ENCODE measurements at places on chromosomes 7 and 10.

- H3K27me3 ChIP-seq = no peaks in the 10 kb centered on the region
- no peak overlapping the region for H3K27ac ChIP-seq
- H3K4me1 ChIP-seq = no peaks in the 10 kb centered on the region
- no peaks in the 10 kb centered on the region for H3K36me3 ChIP-seq
- no peak overlapping the region for H3K4me3 ChIP-seq
- DNase-seq = no peak
Measured at GRCh38 chr7:26584987-26585665, 279.3 kb downstream of the SKAP2 start.

DNA sequence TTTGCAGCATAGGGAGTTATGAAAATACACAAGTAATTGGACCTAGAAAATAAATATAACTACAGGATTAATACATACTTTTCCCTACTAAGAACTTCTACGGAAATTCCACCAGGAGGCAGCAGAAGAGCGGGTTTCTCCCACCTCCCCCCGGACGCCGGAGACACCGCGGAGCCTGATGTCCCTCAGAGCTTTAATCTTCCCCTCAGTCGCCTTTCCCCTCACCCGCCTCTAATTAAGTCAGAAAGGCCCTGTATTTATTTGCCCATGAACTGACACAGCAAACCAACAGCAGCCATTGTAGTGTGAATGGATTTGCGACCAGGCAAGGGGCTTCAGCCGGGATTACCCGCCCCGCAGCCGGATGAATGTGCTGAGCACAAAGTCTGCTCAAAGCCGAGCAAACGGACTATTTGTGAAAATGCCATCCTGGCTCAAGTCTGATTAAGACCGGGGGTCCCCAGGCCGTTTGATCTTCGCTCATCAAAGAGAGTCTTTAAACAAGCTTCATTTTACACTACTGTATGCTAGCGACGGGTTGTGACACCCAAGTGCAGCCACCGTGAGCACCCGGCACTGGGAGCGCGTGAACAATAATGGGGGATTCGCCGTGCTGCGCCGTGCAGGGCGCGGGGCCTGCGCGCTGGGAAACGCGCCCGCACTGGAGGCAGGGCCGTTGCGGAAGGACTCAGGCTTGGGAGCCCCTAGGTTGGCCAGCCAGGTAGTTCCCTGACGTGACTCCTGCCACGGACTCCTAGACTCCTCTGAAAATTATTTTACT lies 5.6 kb upstream of the DKK1 start:
- H3K27me3 ChIP-seq = no peaks in the 10 kb centered on the region
- peak overlapping the region; percentile 51 for H3K27ac ChIP-seq
- H3K36me3 ChIP-seq = no peaks in the 10 kb centered on the region
- H3K4me3 ChIP-seq = peak overlapping the region; percentile 53

- no peak for DNase-seq
- H3K27ac ChIP-seq = no peak overlapping the region
- no peaks in the 10 kb centered on the region for H3K27me3 ChIP-seq
- no peak overlapping the region for H3K4me3 ChIP-seq
- H3K36me3 ChIP-seq = no peaks in the 10 kb centered on the region
Measured at GRCh38 chr10:131242007-131242406, 69.5 kb downstream of the TCERG1L start.

DNA sequence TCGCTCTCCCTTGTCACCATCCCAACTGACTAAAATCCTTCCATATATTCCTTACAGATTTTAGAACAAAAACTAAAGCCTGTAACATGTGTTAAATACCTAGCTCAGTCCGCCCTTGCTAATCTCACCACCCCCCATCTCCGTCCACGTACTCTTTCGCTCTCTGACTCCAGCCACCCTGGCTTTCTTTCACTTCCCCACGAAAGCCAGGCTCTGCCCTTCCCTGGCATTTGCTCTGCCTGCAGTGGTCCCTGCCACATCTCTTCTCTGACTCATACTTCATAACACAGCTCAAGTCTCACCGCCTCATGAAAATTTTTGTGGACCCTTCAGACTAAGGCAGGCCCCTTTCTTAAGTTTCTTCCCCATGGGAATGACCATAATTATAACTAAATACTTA lies 11.7 kb upstream of the GPAM start:
- no peaks in the 10 kb centered on the region for H3K27me3 ChIP-seq
- H3K36me3 ChIP-seq = no peaks in the 10 kb centered on the region
- H3K27ac ChIP-seq = no peak overlapping the region
- no peaks in the 10 kb centered on the region for H3K4me1 ChIP-seq
- H3K4me3 ChIP-seq = no peak overlapping the region
- DNase-seq = no peak

GRCh38 chr10:22501413-22501812 lies 156.1 kb downstream of the SPAG6 start:
- H3K4me3 ChIP-seq = no peak overlapping the region
- H3K4me1 ChIP-seq = no peaks in the 10 kb centered on the region
- H3K27ac ChIP-seq = no peak overlapping the region
- no peak for DNase-seq
- no peaks in the 10 kb centered on the region for H3K36me3 ChIP-seq

DNA sequence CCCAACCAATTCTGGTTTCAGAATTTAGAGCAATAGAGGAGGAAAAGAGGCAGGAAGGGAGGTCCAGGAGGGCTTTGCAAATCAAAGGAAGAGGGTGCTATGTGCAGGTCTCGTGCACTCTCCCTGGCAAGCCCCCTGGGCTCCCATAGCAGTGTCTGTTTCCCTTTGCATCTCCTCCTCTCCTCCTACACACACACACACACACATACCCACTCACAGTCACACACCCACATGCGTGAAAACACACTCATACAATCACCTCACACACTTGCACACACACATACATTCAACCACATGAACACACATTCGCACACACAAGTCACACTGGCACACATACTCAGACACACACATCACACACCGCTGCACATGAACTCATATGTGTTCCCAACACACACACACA lies 105.3 kb downstream of the OAT start:
- H3K36me3 ChIP-seq = no peaks in the 10 kb centered on the region
- no peak overlapping the region for H3K27ac ChIP-seq
- no peaks in the 10 kb centered on the region for H3K27me3 ChIP-seq
- no peak for DNase-seq
- no peak overlapping the region for H3K4me3 ChIP-seq

DNA sequence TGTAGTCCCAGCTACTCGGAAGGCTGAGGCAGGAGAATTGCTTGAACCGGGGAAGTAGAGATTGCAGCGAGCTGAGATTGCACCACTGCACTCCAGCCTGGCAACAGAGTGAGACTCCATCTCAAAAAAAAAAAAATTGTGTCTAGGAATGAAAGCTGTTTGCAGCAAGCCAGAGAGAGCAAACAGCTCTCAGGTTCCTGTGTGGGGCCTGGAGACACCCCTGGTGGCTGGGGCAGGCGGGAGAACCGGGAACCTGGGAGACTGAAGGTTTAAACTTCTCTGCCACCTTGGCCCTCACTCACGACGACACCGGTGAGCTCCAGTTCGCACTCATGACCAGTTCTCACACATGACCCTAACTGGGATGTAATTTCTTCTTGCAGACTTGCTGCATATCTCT lies 13.2 kb upstream of the UNCX start:
- H3K36me3 ChIP-seq = no peaks in the 10 kb centered on the region
- peaks cover 2% of the 10 kb centered on the region for H3K4me1 ChIP-seq
- no peak for DNase-seq
- no peak overlapping the region for H3K27ac ChIP-seq
- H3K27me3 ChIP-seq = peaks cover 63% of the 10 kb centered on the region

DNA sequence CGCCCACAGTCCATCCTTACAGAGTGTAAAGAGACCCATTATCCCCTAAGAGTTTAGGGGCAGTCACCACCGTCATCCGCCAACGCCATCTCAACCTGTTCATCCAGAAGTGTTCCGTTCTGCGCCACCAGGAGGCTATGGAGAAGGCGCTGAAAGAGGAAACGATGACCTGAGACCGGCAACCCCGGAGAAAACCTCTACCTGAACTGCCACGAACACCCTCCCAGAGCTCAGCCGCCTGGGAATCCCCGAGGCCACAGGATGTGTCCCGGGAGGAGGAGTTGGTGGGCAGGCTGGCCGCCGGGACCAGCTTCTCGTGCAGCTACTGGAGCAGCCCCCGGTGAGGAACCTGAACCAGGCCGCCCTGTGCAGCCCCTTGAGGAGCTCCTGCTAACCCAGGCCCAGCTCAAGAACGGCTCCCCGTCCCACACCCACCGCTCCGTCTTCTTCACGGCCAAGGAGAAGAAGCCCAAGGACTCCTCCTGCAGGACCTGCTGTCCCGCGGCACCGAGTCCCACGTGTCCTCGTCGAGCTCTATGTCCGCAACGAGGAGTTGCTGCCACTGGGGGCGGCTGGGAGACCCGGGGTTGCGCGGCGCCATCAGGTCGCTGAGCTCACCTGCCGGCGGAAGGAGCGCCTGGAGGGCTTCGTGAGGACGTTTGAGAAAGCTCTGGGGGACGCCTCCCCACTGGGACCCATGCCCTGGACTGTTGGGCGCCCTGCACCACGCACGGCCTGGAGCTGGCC lies 21.1 kb upstream of the LANCL2 start:
- no peaks in the 10 kb centered on the region for H3K4me1 ChIP-seq
- no peak overlapping the region for H3K4me3 ChIP-seq
- H3K27ac ChIP-seq = no peak overlapping the region

DNA sequence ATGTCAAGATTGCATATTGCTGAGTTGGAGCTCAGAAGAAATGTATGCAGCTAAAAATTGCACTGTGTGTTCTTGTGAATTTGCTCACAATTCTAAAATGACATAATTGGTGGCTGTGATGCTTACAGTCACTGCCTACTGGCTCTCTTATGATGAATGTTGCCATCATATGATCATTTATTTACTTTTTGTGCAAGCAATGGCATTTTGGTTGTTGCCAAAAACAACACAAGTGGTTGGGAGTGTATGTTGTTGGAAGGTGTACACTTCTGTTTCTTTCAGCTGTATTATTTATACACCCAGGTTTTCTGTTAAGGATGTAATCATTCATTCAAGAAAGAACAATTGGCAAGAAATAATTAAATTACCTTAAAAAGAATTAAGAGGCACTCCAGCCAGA lies 28.9 kb downstream of the PON1 start:
- H3K4me3 ChIP-seq = no peak overlapping the region
- H3K36me3 ChIP-seq = no peaks in the 10 kb centered on the region
- no peaks in the 10 kb centered on the region for H3K4me1 ChIP-seq
- no peak overlapping the region for H3K27ac ChIP-seq
- H3K27me3 ChIP-seq = no peaks in the 10 kb centered on the region
- no peak for DNase-seq

- no peak overlapping the region for H3K4me3 ChIP-seq
- no peak for DNase-seq
- peaks cover 2% of the 10 kb centered on the region for H3K4me1 ChIP-seq
- no peaks in the 10 kb centered on the region for H3K36me3 ChIP-seq
- H3K27ac ChIP-seq = no peak overlapping the region
Measured at GRCh38 chr10:18144928-18145327, 4.7 kb downstream of the CACNB2 start.

DNA sequence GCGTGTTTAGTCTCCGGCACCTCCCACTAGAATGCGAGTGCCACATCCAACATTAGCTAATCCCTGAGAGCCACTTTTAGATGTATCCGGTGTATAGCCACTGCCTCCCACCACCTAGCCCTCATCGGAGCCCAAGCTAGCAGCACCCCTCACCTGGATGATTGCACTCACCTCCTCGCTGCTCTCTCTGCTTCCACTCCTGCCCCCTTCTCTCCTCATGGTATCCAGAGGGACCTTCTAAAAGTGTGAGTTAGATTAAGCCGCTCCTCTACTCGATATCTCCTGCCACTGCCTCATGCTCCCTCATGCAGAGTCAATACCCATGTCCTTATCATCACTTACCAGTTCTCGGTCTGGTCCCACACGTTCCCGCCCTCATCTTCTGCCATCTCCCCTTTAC lies 125.3 kb downstream of the RAB11FIP2 start:
- no peaks in the 10 kb centered on the region for H3K36me3 ChIP-seq
- DNase-seq = no peak
- H3K4me3 ChIP-seq = no peak overlapping the region
- H3K27ac ChIP-seq = no peak overlapping the region

- H3K27me3 ChIP-seq = peaks cover 30% of the 10 kb centered on the region
- no peaks in the 10 kb centered on the region for H3K4me1 ChIP-seq
- no peak for DNase-seq
- no peak within 1 kb of the TSS for H3K4me3 ChIP-seq
- no peak within 1 kb of the TSS for H3K27ac ChIP-seq
- H3K36me3 ChIP-seq = no peaks in the 10 kb centered on the region
Measured at GRCh38 chr7:90320801-90321494, at the start of gene FAM237B. TSS of gene FAM237B (minus strand) at chr7:90321304. CDS start at chr7:90319748, 1,556 bp downstream.

GRCh38 chr7:12211711-12212485 lies 804 bp downstream of the TMEM106B start:
- H3K4me1 ChIP-seq = peaks cover 3% of the 10 kb centered on the region
- DNase-seq = peak; percentile 8
- H3K27me3 ChIP-seq = peaks cover 3% of the 10 kb centered on the region
- H3K36me3 ChIP-seq = no peaks in the 10 kb centered on the region
- H3K4me3 ChIP-seq = peak overlapping the region; percentile 70
- H3K27ac ChIP-seq = peak overlapping the region; percentile 81

DNA sequence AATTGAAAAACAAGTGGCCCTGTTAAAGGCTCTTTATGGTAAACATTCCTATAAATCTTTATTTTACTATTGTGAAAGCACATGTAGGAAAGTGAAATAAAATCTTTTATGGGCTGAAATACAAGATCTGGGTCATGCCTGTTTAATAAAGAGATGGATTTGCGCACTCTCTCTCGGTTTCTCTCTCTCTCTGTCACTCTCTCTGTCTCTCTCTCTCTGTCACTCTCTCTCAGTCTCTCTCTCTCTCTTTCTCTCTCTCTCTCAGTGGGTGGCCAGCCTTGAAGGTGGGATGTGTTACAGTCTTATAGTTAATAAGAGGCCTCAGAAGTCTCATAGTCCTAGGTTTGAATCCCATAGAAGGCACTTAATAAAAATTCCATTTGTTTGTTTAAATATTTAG lies 2.4 kb downstream of the TAC1 start:
- H3K36me3 ChIP-seq = no peaks in the 10 kb centered on the region
- H3K27ac ChIP-seq = no peak overlapping the region
- H3K4me3 ChIP-seq = no peak overlapping the region
- DNase-seq = no peak

DNA sequence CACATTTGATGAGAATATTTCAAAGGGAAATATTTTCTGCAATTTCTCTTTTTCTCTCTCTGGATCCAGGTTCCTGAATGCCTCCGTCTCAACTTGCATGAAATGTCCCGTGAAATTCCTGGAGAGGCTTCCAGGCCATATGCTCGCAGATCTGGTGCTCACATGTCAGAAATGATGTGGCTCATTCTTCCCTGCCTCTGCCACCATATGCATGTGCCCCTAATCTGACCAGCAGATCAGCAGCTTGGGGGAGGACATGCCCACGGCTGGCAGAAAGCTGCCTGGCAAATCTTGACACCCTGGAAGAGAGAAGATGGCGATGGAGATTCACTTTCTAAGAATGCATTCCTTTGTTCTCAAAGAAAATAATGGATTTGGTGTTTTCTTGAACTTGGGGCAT lies 490.7 kb downstream of the RPS24 start:
- no peaks in the 10 kb centered on the region for H3K36me3 ChIP-seq
- no peak overlapping the region for H3K4me3 ChIP-seq
- H3K27ac ChIP-seq = no peak overlapping the region
- H3K27me3 ChIP-seq = no peaks in the 10 kb centered on the region

- no peak for DNase-seq
- no peaks in the 10 kb centered on the region for H3K27me3 ChIP-seq
- no peaks in the 10 kb centered on the region for H3K4me1 ChIP-seq
- H3K27ac ChIP-seq = no peak overlapping the region
Measured at GRCh38 chr10:90227786-90228185, 526.4 kb downstream of the KIF20B start.

Measured in IMR-90 (cell line).